ENCODE measurements at places on chromosomes 5 and 9.

DNA sequence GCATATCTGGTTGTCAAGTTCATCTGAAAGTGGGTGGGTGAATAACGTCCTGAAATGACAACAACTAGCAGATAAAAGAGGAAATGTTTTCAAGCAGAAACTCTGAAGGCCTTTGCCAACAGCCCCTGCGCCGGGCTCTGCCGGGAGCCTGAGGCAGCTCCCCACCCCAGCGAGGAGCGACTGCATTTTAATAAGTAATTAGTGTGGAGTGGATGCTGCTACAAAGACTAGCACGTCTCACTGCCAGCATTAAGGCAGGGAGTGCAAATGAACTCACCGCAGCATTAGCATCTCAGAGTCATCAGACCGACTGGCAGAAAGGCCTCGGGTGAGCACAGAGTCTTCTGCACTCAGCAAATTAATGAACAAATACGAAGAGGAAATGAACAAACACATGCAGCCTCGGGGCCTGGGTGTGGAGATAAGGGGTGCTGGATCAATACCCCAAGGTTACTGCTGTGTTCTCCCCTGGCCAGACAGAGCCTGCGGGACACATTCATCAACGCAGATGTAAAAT lies 63.8 kb downstream of the VAV2 start:
- DNase-seq, result no peak

GRCh38 chr5:58009754-58010153 lies 450.1 kb downstream of the PLK2 start:
- DNase-seq, result no peak

- DNase-seq, result no peak
Observed at GRCh38 chr5:173483160-173483559, 133.3 kb downstream of the BOD1 start.

- DNase-seq, result no peak
Observed at GRCh38 chr9:127455324-127455992, 4.1 kb downstream of the LRSAM1 start.

- DNase-seq, result no peak
Observed at GRCh38 chr5:29218138-29218537, 1975.3 kb upstream of the CDH6 start.

DNA sequence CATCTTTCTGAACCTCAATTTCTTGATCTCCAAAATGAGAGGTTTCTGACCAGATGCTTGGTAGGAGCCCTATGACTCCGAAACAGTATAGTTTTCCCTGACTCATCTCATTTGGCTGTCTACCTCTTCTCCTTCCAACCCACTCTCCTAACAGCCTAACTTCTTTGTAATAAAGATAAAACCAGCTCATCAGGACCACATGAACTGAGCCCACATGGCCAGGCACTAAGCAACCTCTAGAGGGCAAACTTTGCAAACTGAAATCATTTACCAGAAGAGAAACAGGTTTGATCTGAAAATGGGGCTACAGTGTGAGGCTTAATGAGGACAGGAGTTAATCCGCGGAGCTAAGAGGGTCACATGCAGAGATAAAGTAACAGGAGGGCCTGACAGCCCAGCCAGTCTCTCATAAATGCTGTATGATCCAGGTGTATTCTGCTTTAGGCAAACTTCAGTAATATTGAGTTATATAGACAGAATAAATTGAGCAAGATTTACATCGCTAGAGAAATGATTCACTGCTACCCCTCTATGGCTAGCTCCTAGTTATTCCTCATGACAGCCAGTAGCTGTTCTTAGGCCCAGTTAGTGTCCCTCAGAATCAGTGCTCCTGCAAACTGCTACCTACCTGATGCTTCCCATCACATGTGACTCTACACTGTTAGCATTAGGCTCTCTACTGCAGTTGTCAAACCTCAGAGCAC lies 64.6 kb downstream of the ABCA1 start:
- peak; percentile 65 for DNase-seq

GRCh38 chr5:14421851-14422250 lies 159.7 kb upstream of the OTULINL start:
- DNase-seq, result no peak

- DNase-seq, result no peak
Observed at GRCh38 chr5:99076723-99077640, 148.2 kb upstream of the CHD1 start.

- no peak for DNase-seq
Observed at GRCh38 chr9:107332883-107333282, 49.8 kb downstream of the RAD23B start.
